Activated T-helper 1 cell treated with anti-CD3 and anti-CD28 coated beads, Interleukin-12 subunit alpha, Interleukin-12 subunit beta, Interleukin-2, Interleukin-4 antibody, amounts not matched to agents 30 ng/mL and 10 ng/mL and 1 ng/mL, durations not matched to agents 14 hours and 24 hours and 36 hours (primary cell): ENCODE measurements at places on chromosomes 6 and 20. TPM values are rescaled to one million over a fixed set of nuclear protein-coding genes. Genes with fewer than 3 reads are reported as not detected.

Gene ZFP64
- 12.2 and 12.8 TPM in 2 replicates for total RNA-seq

Gene RIPPLY2
- total RNA-seq, result not detected in 2 replicates

Gene FAM162B
- not detected in 2 replicates for total RNA-seq

DNA sequence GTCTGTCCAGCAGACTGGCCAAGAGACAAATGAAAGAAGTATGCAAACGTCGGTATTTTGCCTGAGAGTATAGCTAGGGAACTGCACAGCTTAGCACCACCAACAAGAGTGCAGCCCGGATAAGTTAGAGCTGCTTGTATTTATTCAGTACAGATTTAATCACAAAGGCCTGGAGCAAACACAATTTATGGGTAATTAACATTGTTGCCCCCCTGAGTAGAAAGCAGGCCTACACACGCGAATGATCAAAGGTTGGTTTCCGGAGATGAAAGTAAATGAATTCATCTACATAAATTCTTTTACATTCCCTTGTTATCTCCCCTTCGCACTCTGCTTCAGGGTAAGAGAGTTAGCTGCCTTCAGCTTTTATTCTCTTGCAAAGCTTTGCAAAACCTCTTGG is 24.7 kb upstream of the CRISP1 start:
- no peaks in the 10 kb centered on the region for H3K36me3 ChIP-seq
- H3K27ac ChIP-seq, result no peak overlapping the region
- no peak for DNase-seq
- H3K4me1 ChIP-seq, result no peaks in the 10 kb centered on the region
- H3K27me3 ChIP-seq, result no peaks in the 10 kb centered on the region

GRCh38 chr6:47483853-47484546 is 6.4 kb downstream of the CD2AP start:
- no peak overlapping the region for H3K27ac ChIP-seq
- H3K27me3 ChIP-seq, result peaks cover 2% of the 10 kb centered on the region
- peaks cover 40% of the 10 kb centered on the region for H3K4me1 ChIP-seq
- H3K36me3 ChIP-seq, result no peaks in the 10 kb centered on the region

DNA sequence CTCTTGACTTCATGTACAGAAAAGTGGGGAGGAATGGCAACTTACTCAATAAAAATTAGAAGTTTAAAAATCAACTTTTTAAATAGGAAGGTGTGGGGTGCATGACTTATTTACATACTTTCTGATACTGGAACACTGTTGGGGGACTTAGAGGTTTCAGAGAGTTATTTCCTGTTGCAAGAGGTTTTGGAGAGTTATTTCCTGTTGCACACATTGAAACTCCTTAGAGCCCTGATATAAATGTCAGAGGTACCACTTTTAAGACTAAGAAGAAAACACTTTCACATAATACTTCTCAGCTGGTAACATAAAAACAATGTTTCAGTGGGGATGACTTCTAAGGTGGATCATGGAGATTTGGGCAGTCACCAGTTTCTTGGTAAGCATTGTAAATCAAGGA is 579.9 kb downstream of the MMUT start:
- no peaks in the 10 kb centered on the region for H3K36me3 ChIP-seq
- no peaks in the 10 kb centered on the region for H3K4me1 ChIP-seq
- DNase-seq, result no peak
- no peaks in the 10 kb centered on the region for H3K27me3 ChIP-seq
- no peak overlapping the region for H3K4me3 ChIP-seq
